ENCODE measurements at places on chromosomes 5 and 9. TPM values are rescaled to one million over a fixed set of nuclear protein-coding genes. Genes with fewer than 3 reads are reported as not detected.

ENDOG gene
- 17.3 TPM for polyA plus RNA-seq

DNAH5 gene
- 0.21 TPM for polyA plus RNA-seq

PCDHGB7 gene
- polyA plus RNA-seq: 0.03 TPM

TMEM245 gene
- 44.9 TPM for polyA plus RNA-seq

LCN1 gene
- polyA plus RNA-seq: not detected

MEIKIN gene
- not detected for polyA plus RNA-seq

IFNB1 gene
- polyA plus RNA-seq: not detected

HSD17B3 gene
- polyA plus RNA-seq: not detected

NUP214 gene
- 21.2 TPM for polyA plus RNA-seq

DCAF12 gene
- polyA plus RNA-seq: 24.8 TPM

PCDHGA12 gene
- not detected for polyA plus RNA-seq

LCN9 gene
- not detected for polyA plus RNA-seq

MCIDAS gene
- 1.7 TPM for polyA plus RNA-seq

TRMO gene
- polyA plus RNA-seq: 13.1 TPM

ARID3C gene
- polyA plus RNA-seq: 0.08 TPM

PCSK1 gene
- 0.14 TPM for polyA plus RNA-seq

ANKRD31 gene
- polyA plus RNA-seq: 0.15 TPM

SLCO4C1 gene
- 0.04 TPM for polyA plus RNA-seq

CD14 gene
- 2.0 TPM for polyA plus RNA-seq

CNTLN gene
- 8.5 TPM for polyA plus RNA-seq

NELFB gene
- 45.3 TPM for polyA plus RNA-seq

SMIM27 gene
- polyA plus RNA-seq: 21.1 TPM

PCDHGA11 gene
- 0.01 TPM for polyA plus RNA-seq

CDH10 gene
- 0.63 TPM for polyA plus RNA-seq

PCDHGB6 gene
- 0.09 TPM for polyA plus RNA-seq

ITK gene
- not detected for polyA plus RNA-seq

KCNT1 gene
- not detected for polyA plus RNA-seq

MARVELD2 gene
- 2.9 TPM for polyA plus RNA-seq

SOX30 gene
- 0.08 TPM for polyA plus RNA-seq

GLRA1 gene
- not detected for polyA plus RNA-seq

DMRT1 gene
- not detected for polyA plus RNA-seq

PTGDS gene
- 0.26 TPM for polyA plus RNA-seq

ARHGEF28 gene
- 17.6 TPM for polyA plus RNA-seq

KCNIP1 gene
- 0.05 TPM for polyA plus RNA-seq

PDCD1LG2 gene
- 0.79 TPM for polyA plus RNA-seq

SQSTM1 gene
- polyA plus RNA-seq: 625 TPM

PCDHA8 gene
- 0.10 TPM for polyA plus RNA-seq

SCGB3A1 gene
- polyA plus RNA-seq: not detected

PCDHGA2 gene
- 0.78 TPM for polyA plus RNA-seq

FYB1 gene
- 5.9 TPM for polyA plus RNA-seq

LCN10 gene
- not detected for polyA plus RNA-seq

FOXD4 gene
- 0.49 TPM for polyA plus RNA-seq

PCDHGC4 gene
- not detected for polyA plus RNA-seq

CHD1 gene
- polyA plus RNA-seq: 24.6 TPM

MPDZ gene
- polyA plus RNA-seq: 19.5 TPM

GALT gene
- 28.4 TPM for polyA plus RNA-seq

IL5 gene
- not detected for polyA plus RNA-seq

GPR21 gene
- not detected for polyA plus RNA-seq

FGF10 gene
- not detected for polyA plus RNA-seq

All from A549 (cell line).